Bronchus fibroblast of lung (primary cell): ENCODE measurements at places on chromosomes 2 and 18. TPM values are rescaled to one million over a fixed set of nuclear protein-coding genes. Genes with fewer than 3 reads are reported as not detected.

Gene FAM228A
- 0.34 and 1.5 TPM in 2 replicates for total RNA-seq

Gene SPATA3
- not detected in 2 replicates for total RNA-seq

Gene MERTK
- 0.74 and 2.4 TPM in 2 replicates for total RNA-seq

Gene PFN4
- total RNA-seq: 0.15 and 0.17 TPM in 2 replicates

Gene RGPD3
- total RNA-seq: under 0.01 TPM in 1 of 2 replicates, not detected in the other

Gene FKBP1B
- 16.8 and 26.1 TPM in 2 replicates for total RNA-seq

Gene EPAS1
- total RNA-seq: 13.2 and 23.0 TPM in 2 replicates

Gene ALPP
- not detected in 2 replicates for total RNA-seq

Gene TUBA3E
- total RNA-seq: not detected in 2 replicates

Gene TRIM43
- total RNA-seq: not detected in 2 replicates

Gene RTP5
- not detected in 2 replicates for total RNA-seq

Gene CCDC74B
- 6.2 and 6.9 TPM in 2 replicates for total RNA-seq

Gene KCNE4
- 1.9 and 2.0 TPM in 2 replicates for total RNA-seq

Gene TMEFF2
- 17.0 and 19.3 TPM in 2 replicates for total RNA-seq

Gene ZSCAN30
- total RNA-seq: 9.4 and 9.8 TPM in 2 replicates

Gene EIF5B
- 9.6 and 14.3 TPM in 2 replicates for total RNA-seq

Gene TBR1
- total RNA-seq: not detected in 2 replicates

Gene CAPN13
- not detected in 2 replicates for total RNA-seq

Gene ST8SIA3
- not detected in 2 replicates for total RNA-seq

Gene ALLC
- not detected in 2 replicates for total RNA-seq

Gene SCN1A
- under 0.01 TPM in 1 of 2 replicates, not detected in the other for total RNA-seq

Gene C2orf81
- total RNA-seq: 2.4 and 3.7 TPM in 2 replicates

Gene TSPYL6
- not detected in 2 replicates for total RNA-seq

Gene LHCGR
- not detected in 2 replicates for total RNA-seq

Gene CACNB4
- under 0.01 and 0.15 TPM in 2 replicates for total RNA-seq

Gene OSBPL6
- total RNA-seq: 2.9 and 3.4 TPM in 2 replicates

Gene ANKRD30BL
- total RNA-seq: not detected in 2 replicates

Gene OSR1
- 19.8 and 22.9 TPM in 2 replicates for total RNA-seq

Gene IL37
- not detected in 2 replicates for total RNA-seq

Gene TYMS
- 80.9 and 96.5 TPM in 2 replicates for total RNA-seq

Gene OXER1
- under 0.01 and 0.17 TPM in 2 replicates for total RNA-seq

Gene REG3A
- not detected in 2 replicates for total RNA-seq

Gene FNDC4
- 9.8 and 15.1 TPM in 2 replicates for total RNA-seq

Gene MC5R
- not detected in 2 replicates for total RNA-seq

Gene SAG
- not detected in 2 replicates for total RNA-seq

Gene OTOS
- not detected in 2 replicates for total RNA-seq

Gene RND3
- total RNA-seq: 35.4 and 42.9 TPM in 2 replicates

Gene CTDP1
- total RNA-seq: 13.2 and 16.0 TPM in 2 replicates

Gene TCF23
- total RNA-seq: not detected in 2 replicates

Gene PAIP2B
- 0.45 and 0.67 TPM in 2 replicates for total RNA-seq

Gene ABCB11
- total RNA-seq: not detected in 2 replicates

Gene DSG3
- under 0.01 TPM in 1 of 2 replicates, not detected in the other for total RNA-seq

Gene MYOM1
- 0.15 TPM in 1 of 2 replicates, not detected in the other for total RNA-seq

Gene CCDC85A
- 0.15 and 0.34 TPM in 2 replicates for total RNA-seq

Gene INHA
- not detected in 2 replicates for total RNA-seq

Gene OR6B2
- total RNA-seq: not detected in 2 replicates

Gene VWC2L
- total RNA-seq: not detected in 2 replicates

Gene NOL4
- total RNA-seq: not detected in 2 replicates

Gene ARID5A
- total RNA-seq: 4.6 and 8.9 TPM in 2 replicates

Gene IL36G
- total RNA-seq: not detected in 2 replicates

Gene SCYGR2
- not detected in 2 replicates for total RNA-seq

Gene CDH7
- total RNA-seq: not detected in 2 replicates

Gene LAPTM4A
- 85.9 and 96.0 TPM in 2 replicates for total RNA-seq
